HepG2 (cell line): ENCODE measurements at places on chromosomes 4 and X.

DNA sequence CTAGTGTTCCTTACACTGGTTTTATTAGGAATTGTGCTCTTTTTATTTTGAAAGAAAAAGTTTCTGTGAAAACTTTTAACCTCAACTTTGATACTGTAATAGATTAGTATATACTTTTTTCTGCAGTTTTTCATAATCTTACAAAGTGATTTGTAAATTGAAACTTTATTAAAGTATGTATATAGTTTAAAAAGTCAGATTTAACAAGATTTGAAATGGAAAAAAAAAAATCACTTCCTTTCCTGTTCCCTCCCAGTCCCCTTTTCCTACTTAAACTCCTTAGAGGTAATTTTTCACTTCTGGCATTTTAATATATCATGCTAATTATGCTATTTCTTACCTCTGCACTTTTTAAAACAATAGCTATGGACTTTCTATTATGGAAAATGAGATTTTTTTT, 49.3 kb downstream of the PAQR3 start:
- no peak for DNase-seq

DNA sequence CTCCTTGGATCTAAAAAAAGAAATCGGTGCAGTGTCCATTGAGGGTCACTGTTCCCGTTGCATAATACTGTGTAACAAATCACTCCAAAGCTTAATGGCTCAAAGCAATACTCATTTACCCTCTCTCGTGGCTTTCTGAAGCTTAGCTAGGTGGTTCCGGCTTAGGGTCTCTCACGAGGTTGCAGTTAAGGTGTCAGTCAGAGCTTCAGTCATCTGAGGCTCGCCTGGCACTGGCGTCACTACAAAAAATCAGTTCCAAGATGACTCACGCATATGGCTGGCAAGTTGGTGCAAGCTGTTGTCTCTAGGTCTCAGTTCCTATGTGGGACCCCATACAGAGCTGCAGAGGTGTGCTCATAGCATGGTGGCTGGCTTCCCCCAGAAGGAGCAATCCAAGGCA, 91.0 kb downstream of the BEND2 start:
- DNase-seq: no peak

- DNase-seq: no peak
Observed at GRCh38 chr4:95085124-95085833, 327.5 kb downstream of the BMPR1B start.

- DNase-seq: no peak
Observed at GRCh38 chrX:150847088-150847487, 51.4 kb downstream of the CD99L2 start.

- no peak for DNase-seq
Observed at GRCh38 chrX:38178396-38178795, 42.3 kb downstream of the SRPX start.

DNA sequence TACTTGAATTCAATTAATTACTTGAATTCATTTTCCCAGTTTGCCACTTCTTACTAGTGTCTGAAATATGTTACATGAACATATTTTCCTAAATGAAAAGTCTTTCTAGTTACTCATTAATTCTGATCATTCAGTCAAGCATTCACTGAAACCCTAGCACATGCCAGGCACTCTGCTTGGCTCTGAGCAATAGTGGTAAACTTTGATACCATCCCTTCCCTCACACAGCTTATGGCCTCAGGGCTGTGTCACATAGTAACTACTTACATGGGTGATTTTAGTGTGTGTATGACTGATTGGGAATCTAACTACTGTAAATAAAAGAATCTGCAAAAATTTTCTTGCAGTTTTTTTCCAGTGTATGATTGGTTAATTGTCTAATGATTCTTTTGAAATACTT, 32.7 kb downstream of the METAP1 start:
- DNase-seq: peak; percentile 19

DNA sequence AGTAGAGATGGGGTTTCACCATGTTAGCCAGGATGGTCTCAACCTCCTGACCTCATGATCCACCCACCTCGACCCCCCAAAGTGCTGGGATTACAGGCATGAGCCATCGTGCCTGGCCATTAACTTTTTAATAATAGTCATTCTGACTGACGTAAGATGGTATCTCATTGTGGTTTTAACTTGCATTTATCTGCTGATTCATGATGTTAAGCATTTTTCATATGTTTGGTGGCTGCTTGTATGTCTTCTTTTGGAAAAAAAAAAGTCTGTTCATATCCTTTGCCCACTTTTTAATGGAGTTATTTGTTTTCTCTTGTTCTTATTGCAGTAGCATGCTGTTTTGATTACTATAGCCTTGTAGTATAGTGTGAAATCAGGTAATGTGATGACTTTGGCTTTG, 45.8 kb downstream of the ANXA10 start:
- DNase-seq: no peak

DNA sequence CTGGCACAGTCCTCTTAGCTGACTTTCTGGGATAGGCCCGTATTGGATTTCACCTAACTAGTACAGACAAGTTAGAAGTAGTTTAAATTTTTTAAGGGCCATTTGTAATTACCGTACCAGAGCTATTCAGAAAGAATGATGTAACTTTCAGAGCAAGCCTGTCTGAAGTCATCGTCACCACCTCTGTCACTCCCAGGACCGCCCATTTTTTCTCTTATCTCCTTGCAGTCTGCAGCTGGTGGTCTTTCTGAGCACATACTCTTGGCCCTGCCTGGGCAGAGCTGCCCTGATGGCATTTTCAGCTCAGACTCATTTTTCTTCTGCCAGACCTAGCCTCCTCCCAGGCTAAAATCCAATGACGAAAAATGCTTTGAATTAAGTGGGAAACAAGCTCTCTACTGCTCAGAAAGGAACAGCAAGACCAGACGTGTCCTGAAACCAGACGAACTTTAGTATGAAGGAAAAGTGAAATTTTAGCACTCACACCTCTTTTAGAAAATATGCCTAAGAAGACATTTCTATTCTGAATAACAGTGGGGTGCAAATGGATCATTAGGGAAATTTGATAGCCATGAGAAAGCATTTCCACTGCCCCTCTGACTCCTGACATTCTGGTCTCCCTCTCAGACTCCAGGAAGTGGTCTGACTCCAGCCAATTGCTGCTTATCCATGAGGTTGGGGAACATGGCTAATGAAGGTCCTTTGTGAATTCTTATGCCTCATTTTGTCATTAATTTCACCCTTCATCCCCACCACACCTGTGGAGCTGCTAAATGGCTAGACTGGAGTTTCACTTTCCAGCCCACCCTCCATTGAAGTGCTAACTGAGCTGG, 162.4 kb upstream of the GYPA start:
- DNase-seq: no peak

DNA sequence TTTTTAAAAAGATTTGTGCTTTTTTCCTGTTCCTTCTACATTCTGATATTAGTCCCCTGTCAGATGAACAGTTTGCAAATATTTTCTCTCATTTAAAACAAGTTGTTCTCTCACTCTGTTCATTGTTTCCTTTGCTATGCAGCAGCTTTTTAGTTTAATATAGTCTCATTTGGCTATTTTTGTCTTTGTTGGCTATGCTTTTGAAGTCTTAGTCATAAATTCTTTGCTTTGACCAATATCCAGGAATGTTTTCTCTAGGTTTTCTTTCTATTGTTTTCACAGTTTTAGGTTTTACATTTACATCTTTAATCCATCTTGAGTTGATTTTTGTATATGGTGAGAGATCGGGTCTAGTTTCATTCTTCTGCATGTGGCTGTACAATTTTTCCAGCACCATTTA, 136.8 kb downstream of the TET2 start:
- DNase-seq: no peak

DNA sequence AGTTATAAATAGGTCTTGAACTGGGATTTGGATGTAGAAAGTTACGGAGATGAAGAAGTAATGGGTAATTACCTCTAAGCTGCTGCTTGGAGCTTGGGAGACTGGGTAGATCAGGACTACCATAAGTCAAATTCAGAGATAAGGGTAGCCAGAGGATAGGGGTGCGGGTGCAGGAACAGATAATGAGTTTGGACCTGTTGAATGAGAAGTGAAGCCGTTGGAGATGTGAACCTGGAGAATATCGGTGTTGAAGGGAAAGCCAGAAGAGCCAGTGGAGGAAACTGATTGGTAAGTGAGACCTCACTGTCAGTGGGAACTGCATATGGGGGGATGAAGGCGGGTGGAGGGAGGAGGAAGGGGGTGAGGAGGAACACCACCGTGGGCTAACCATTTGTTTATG, 618 bp upstream of the FOXO4 start:
- DNase-seq: no peak
